ENCODE measurements at places on chromosomes 4 and X.

GRCh38 chrX:132426695-132427281 lies 62.0 kb downstream of the MBNL3 start:
- no peak for DNase-seq

DNA sequence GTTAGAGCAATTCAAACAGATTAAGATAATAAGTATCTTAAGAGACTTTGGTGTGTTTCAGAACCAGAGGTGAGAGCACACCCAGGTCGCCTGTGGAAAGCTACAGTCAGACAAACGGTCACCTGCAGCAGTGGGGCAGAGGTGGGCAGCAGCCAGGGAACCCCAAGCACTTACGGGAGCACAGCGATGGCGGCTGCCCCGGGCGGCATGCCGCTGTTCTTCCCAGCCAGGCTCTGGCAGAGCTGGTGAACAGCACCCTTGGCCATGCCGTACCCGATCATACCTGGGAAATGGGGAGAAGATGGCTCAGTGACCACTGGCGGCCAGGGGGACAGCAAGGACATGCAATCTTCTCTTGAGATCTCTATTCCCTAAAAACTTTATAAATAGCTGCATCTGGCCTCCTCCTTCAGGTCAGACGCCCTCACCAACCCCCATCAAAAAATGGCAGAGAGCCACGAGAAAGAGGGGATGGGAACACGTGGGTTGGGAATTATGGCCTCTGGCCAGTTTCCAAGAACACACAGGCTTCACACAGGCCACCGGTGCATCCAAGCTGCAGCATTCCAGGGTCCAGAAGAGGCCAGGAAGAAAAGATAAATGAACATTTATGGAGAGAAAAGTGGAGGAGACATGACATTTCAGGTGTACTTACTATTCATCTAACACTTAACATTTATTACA lies 19.7 kb downstream of the QDPR start:
- DNase-seq, result no peak

- DNase-seq, result no peak
Measured at GRCh38 chrX:150692296-150692695, 900 bp upstream of the MTMR1 start.

- peak; percentile 56 for DNase-seq
Measured at GRCh38 chrX:114500622-114501021, 83.3 kb upstream of the HTR2C start.

DNA sequence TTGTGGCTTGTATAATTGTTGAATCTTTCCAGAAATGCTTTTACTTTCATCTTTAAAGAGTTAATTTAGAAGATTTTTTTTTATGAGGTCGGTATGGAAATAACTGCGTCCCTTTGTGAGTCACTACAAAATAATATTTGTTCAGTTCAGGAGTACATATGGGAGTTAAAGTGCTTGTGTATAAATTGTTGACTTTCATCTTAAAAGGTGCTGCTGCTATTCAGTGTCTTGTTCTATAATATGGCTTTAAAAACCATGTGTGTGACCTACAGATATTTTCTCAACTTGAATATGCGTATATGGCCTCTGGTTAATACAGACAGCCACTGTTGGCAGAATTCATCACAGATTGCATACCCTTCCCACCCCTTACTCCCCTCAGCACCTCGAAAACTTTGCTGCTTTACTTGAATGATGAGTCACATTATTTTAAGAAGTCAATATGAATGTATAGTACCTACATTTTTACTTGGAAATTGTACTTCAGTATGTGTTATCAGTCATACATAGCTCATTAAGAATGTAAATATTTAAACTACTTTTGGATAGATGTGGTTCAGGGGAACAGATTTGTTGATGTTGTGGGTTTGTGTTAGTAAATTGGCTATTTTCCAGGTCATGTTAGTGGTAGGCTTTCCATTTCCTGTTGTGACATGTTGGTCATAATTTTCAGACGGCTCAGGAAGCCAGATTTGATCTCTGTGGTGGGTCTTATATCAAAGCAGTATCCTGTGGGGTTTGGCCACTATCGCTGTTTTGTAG lies 1.5 kb downstream of the CLCN3 start:
- DNase-seq, result no peak

- DNase-seq, result no peak
Measured at GRCh38 chr4:4474476-4474875, 67.4 kb downstream of the STX18 start.

Measured in NCI-H524 treated with DMSO at 0.1 percent for 48 hours (cell line).